ENCODE measurements at places on chromosomes 4 and X.

DNA sequence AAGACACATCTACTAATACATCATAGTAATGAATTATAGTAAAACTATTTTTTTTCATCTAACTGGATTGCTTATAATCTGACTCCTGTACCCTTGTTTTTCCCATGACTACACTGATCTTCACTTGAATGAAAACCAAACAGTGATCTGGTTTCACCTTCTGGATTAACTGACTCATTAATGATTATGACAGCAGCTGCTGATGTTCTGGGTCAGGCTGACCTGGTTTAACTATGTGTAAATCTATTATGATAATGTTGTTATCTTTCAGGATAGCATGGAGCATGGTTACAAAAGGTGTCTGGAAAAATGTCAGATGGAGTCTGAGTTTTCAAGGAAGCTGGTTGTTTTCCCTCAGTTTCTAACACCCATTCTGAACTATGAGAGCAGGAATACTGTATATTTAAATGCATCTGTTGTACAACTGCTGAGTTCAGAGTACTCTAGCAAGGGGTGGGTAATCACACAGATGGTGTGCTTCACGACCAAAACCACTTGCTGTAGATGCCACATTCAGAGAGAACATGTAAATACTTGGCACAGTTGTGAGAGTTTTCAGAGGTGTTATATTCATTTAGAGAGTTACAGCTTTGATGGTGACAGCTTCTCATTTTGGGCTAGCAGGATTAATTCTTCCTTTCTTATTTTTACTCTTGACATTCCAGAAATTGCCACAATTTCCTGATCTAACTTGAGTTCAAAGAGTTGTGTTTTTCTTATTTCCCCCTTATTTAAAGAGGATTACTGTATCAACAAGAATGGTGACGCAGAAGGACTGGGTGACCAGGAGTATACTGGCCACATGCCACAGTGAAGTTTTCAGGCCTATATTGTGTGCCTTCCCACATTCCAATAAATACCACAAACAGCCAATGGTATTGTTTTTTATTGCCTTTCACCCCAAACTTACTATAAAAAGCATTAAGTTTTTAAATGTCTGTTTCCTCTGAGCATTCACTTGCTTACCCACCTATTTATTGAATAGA lies 249.7 kb upstream of the TET2 start:
- DNase-seq: no peak

DNA sequence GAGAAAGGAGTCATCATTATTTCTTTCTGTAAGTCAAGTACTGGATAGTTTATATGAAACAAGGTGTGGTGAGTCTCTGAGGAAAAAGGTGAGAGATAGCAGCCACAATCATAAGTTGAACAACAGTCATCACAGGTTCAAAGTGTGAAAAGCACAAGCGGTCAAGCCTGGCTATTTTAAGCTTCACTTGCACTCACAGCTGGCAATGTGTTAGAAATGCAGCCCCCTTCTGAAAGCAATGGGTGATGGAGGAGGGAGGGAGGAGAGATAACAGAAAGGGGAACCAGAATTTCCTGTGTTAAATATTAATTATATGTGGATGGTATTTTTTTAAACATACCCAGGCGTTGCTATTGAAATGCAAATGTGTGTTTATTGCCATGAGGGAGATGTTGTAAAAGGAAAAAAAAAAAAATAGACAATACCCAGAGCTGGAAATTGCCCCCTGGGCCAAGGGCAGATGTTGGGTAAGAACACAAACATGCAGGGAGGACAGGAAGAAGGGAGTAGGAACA lies 26.9 kb upstream of the BMP3 start:
- no peak for DNase-seq

GRCh38 chr4:156771171-156771837 lies 200.3 kb downstream of the PDGFC start:
- no peak for DNase-seq

DNA sequence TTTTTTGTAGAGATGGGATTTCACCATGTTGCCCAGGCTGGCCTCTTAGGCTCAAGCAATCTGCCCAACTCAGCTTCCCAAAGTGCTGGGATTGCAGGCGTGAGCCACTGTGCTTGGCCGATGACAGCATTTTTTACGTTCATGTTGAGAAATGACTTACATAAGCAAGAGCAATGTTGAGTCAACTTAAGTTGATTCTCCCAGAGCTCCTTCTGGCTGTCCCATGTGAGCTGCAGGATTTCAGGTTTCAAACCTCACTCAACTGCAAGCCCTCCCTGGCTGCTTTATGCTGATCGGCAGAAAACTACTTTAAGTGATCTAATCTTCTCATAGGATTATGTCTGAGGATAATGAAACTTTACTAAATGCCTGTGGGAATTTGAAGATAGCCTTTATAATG lies 86.8 kb downstream of the GC start:
- no peak for DNase-seq

GRCh38 chr4:128770807-128771206 lies 38.7 kb upstream of the JADE1 start:
- no peak for DNase-seq

- no peak for DNase-seq
Observed at GRCh38 chrX:129585691-129586090, 45.6 kb downstream of the OCRL start.

- no peak for DNase-seq
Observed at GRCh38 chr4:7347981-7348380, 86.7 kb downstream of the PSAPL1 start.

- DNase-seq: no peak
Observed at GRCh38 chr4:68271851-68272357, 26.4 kb upstream of the TMPRSS11B start.

DNA sequence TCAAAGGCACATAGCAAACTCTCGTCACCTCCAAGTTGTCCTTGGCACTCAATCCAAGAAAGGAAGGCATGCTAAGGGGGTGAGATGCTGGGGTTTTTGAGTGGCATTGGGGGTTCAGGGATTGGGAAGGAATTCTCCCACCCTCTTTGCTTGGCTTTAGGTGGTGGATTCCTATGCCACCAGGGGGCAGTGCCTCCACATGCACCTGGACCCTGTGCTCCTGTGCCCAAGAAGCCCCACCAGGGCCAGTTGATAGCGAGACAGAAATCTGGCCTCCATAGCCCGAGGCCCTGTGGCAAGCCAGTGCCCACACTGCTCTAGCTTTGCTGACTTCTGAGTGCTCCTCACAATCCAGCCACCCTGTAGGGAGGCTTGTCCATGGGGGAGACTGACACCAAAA lies 2.0 kb upstream of the FATE1 start:
- no peak for DNase-seq

Measured in GF-D8 (cell line).